ENCODE measurements at places on chromosomes 2 and 18.

DNA sequence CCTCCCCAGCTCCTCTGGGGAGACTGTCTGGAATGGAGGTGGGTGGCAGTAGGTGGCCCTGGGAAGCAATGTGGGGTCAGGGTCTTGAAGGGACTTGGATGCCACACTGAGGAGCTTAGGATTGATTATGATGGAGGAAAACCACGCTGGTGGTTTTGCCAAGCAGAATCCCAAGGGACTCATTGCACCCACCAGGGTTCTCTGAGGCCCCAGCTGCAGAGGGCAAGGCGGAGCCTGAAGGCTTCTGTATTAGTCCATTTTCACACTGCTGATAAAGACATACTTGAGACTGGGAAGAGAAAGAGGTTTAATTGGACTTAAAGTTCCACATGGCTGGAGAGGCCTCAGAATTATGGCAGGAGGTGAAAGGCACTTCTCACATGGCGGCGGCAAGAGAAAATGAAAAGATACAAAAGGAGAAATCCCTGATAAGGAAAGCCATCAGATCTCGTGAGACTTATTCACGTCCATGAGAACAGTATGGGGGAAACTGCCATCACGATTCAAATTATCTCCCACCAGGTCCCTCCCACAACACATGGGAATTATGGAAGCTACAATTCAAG lies 87.2 kb upstream of the YWHAQ start:
- no peaks in the 10 kb centered on the region for H3K36me3 ChIP-seq
- H3K4me1 ChIP-seq: peaks cover 18% of the 10 kb centered on the region
- no peak overlapping the region for H3K4me3 ChIP-seq

GRCh38 chr18:59718108-59718463 lies 20.9 kb upstream of the CCBE1 start:
- H3K36me3 ChIP-seq: no peaks in the 10 kb centered on the region
- no peaks in the 10 kb centered on the region for H3K27me3 ChIP-seq
- H3K27ac ChIP-seq: no peak overlapping the region
- no peak for DNase-seq
- no peaks in the 10 kb centered on the region for H3K4me1 ChIP-seq

DNA sequence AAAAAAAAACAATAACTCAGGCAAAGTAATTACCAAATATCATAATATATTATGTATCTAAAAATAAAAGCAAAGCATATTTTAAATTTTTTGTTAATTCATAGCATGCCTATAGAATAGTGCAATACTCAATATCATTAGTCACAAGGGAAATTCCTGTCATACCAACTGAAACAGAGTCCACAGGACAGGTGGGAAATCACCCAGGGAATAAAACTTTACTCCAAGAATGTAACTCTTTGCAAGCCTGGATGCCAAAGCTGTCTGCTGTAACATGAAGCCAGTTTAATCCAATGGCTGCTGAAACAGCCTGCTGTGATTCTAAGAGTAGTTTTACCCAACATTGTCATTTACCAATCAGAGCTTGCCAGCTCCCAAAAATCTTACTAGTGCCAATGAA lies 40.0 kb upstream of the SULT1C3 start:
- no peaks in the 10 kb centered on the region for H3K36me3 ChIP-seq
- H3K27ac ChIP-seq: no peak overlapping the region
- no peaks in the 10 kb centered on the region for H3K4me1 ChIP-seq
- H3K27me3 ChIP-seq: no peaks in the 10 kb centered on the region
- H3K4me3 ChIP-seq: no peak overlapping the region

- H3K36me3 ChIP-seq: no peaks in the 10 kb centered on the region
- no peak overlapping the region for H3K4me3 ChIP-seq
- H3K27me3 ChIP-seq: no peaks in the 10 kb centered on the region
- no peaks in the 10 kb centered on the region for H3K4me1 ChIP-seq
Measured at GRCh38 chr2:145723872-145724271, 1204.0 kb upstream of the ZEB2 start.

DNA sequence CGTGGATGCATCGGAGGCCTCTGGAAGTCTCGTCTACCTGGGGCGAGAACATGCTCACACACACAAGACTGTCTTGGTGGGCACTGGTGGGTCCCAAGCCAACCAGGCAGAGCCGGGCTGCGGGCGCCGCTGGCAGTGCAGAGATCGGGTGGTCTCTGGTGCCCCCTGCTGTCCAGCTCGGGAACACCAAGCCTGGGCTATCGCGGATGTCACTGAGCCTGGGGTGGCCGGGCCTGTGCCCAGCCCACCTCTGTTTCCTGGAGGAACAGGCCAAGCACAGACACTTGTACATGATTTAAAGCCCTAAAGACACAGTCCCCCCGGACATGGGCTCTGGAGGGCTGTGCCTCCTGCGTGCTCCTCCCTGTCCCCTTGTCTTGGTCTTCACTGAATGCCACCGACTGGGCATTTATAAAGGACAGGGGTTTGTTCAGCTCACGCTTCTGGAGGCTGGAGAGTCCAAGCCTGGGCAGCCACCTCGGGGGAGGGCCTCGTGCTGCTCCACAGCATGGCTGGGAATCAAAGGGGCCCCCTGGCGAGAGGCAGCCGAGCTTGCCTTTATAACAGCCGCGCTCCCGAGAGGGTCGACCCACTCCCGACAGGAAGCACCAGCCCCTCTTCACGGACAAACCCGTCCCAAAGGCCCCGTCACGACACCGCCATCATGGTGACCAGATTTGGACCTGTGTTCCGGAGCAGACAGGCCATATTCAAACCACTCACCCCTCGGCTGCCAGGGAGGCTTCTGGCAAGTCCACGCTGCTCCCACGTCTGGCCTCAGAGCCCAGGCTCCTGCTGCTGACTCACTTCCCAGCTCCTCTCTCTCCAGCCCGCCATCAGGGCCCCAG lies 3.6 kb upstream of the OTOS start:
- no peak overlapping the region for H3K27ac ChIP-seq
- DNase-seq: peak; percentile 70
- H3K36me3 ChIP-seq: no peaks in the 10 kb centered on the region

GRCh38 chr18:70221915-70222278 lies 16.4 kb upstream of the RTTN start:
- H3K27me3 ChIP-seq: no peaks in the 10 kb centered on the region
- no peaks in the 10 kb centered on the region for H3K36me3 ChIP-seq
- no peak overlapping the region for H3K27ac ChIP-seq
- H3K4me1 ChIP-seq: no peaks in the 10 kb centered on the region
- H3K4me3 ChIP-seq: no peak overlapping the region

- no peaks in the 10 kb centered on the region for H3K4me1 ChIP-seq
- peaks cover 94% of the 10 kb centered on the region for H3K36me3 ChIP-seq
- no peak for DNase-seq
Measured at GRCh38 chr2:216139884-216140283, 30.7 kb downstream of the XRCC5 start.

DNA sequence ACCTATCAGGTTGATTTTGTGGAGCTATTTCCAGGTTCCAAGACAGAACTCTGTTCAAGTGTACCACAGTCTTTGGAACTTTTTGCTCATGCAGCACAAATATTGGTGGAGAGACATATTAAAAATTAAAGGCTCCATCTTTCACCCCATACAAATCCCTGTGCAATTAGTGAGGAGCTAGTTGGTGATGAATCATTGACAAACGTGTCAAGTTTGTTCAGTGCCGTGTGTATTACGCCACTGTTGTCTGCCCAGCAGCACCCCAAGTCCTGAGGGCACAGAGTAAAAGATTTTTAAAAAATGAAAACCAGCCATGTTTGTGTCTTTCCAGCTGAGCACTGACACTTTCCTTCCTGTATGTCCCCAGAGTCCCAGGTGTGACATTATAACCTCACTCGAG lies 9.3 kb downstream of the ATOH8 start:
- no peaks in the 10 kb centered on the region for H3K4me1 ChIP-seq
- H3K4me3 ChIP-seq: no peak overlapping the region
- H3K27me3 ChIP-seq: no peaks in the 10 kb centered on the region
- DNase-seq: no peak
- peaks cover 57% of the 10 kb centered on the region for H3K36me3 ChIP-seq

GRCh38 chr18:63974991-63975390 lies 5.1 kb downstream of the SERPINB8 start:
- H3K4me3 ChIP-seq: no peak overlapping the region
- peaks cover 9% of the 10 kb centered on the region for H3K4me1 ChIP-seq

DNA sequence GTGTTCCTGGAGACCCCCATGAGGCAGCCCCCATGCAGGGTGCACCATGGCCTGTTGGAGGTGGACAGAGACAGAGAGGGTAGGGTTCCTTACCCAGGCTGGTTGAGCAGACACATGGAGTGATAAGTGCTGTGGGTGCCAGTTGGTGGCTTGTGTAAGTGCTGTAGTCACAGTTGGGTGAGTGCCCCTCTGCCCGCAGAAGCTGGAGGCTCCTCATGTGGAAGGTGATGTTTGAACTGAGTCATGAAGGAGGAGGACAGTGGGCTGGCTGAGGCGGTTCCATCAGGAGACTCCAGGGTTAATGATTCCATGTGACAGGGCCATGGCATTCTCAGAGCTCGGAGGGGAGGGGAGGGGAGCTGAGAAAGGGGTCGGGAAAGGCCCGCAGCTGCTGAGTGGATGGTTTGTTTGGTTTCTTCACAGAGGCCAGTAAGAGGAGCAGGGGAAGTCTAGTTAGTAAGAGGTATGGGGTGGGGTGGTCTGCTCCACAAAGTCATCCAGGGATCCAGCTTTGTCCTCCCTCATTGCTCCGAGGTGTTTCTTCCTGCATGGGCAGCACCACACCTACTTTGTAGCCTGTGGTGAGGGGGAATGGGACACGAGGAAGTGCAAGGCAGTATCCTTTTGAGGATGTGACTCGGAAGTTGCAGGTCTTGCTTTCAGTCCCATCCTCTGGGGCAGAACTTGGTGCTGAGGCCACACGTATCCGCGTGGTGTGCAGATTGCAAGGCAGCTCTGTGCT lies 13.6 kb downstream of the IMPA2 start:
- peak overlapping the region; percentile 18 for H3K27ac ChIP-seq
- no peak overlapping the region for H3K4me3 ChIP-seq
- H3K4me1 ChIP-seq: no peaks in the 10 kb centered on the region
- no peaks in the 10 kb centered on the region for H3K27me3 ChIP-seq

DNA sequence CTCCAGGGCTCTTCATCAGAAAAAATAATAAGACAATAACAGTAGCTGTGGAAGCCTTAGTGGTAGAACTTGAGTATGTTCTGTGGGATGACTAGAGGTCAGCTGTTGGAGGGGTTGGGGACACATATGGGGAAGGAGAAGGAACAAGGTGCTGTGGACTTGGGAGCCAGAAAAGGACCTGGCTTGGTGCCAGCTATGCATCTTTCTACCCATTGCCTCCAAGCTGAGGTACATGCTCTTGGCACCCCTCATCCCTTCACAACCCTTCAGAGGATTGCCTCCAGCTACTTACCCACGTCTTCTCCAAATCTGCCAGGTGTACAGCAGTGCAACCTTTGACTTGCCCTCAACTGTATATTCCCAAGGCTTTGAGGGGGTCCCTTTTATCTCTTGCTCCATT lies 15.3 kb upstream of the EPAS1 start:
- peaks cover 4% of the 10 kb centered on the region for H3K4me1 ChIP-seq
- no peak overlapping the region for H3K4me3 ChIP-seq
- H3K27me3 ChIP-seq: no peaks in the 10 kb centered on the region
- DNase-seq: peak; percentile 55
- no peak overlapping the region for H3K27ac ChIP-seq
- H3K36me3 ChIP-seq: no peaks in the 10 kb centered on the region

- H3K27ac ChIP-seq: no peak overlapping the region
- DNase-seq: no peak
- H3K4me1 ChIP-seq: no peaks in the 10 kb centered on the region
- H3K27me3 ChIP-seq: no peaks in the 10 kb centered on the region
- H3K36me3 ChIP-seq: no peaks in the 10 kb centered on the region
Measured at GRCh38 chr18:80178935-80179818, 68.1 kb downstream of the PARD6G start.

- no peak for DNase-seq
- H3K27me3 ChIP-seq: no peaks in the 10 kb centered on the region
- no peaks in the 10 kb centered on the region for H3K4me1 ChIP-seq
Measured at GRCh38 chr2:173752152-173752551, 213.0 kb downstream of the SP3 start.

DNA sequence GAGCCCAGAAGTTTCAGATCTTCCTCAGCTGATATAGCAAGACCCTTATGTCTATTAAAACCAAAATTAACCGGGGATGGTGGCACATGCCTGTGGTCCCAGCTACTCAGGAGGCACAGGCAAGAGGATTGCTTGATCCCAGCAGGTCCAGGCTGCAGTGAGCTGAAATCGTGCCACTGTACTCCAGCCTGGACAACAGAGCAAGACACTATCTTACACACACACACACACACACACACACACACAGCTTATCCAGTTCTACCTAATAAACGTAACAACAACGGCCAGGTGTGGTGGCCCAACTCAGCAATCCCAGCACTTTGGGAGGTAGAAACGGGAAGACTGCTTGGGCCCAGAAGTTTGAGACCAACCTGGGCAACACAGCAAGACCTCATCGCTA lies 7.5 kb downstream of the LPIN2 start:
- DNase-seq: no peak
- no peak overlapping the region for H3K4me3 ChIP-seq
- H3K36me3 ChIP-seq: no peaks in the 10 kb centered on the region

GRCh38 chr2:214019229-214019972 lies 391.5 kb upstream of the VWC2L start:
- H3K36me3 ChIP-seq: no peaks in the 10 kb centered on the region
- H3K4me1 ChIP-seq: no peaks in the 10 kb centered on the region
- H3K27ac ChIP-seq: no peak overlapping the region
- no peak overlapping the region for H3K4me3 ChIP-seq
- peak; percentile 72 for DNase-seq
- H3K27me3 ChIP-seq: no peaks in the 10 kb centered on the region

- H3K27me3 ChIP-seq: no peaks in the 10 kb centered on the region
- H3K4me1 ChIP-seq: peaks cover 18% of the 10 kb centered on the region
- H3K36me3 ChIP-seq: no peaks in the 10 kb centered on the region
- no peak overlapping the region for H3K4me3 ChIP-seq
- H3K27ac ChIP-seq: no peak overlapping the region
- DNase-seq: no peak
Measured at GRCh38 chr2:20543469-20544152, 96.7 kb downstream of the RHOB start.

DNA sequence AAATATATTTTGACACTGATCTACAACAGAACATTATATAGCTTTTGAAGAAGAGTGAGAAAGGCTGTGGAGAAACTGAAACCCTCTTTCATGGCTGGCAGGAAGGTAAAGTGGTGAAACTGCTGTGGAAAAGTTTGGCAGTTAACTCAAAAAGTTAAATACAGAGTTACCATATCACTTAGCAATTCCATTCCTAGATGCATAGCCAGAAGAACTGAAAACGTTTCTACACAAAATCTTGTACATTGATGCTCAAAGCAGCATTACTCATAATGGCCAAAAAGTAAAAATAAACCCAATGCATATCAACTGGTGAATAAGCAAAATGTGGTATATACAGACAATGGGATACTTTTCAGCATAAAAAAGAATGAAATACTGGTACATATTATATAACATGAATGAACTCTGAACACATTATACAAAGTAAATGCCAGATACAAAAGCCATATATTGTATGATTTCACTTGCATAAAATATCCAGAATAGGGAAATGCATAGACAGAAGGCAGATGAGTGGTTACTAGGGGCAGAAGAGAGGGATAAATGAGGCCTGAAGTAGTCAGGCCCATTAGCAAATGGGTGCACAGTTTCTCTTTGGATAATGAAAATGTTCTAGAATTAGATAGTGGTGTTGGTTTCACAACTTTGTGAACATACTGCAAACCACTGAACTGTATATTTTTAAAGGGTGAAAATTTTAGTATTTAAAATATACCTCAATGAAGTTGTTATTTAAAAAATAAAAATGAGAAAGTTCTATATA lies 114.3 kb downstream of the DYM start:
- H3K36me3 ChIP-seq: no peaks in the 10 kb centered on the region
- no peak overlapping the region for H3K4me3 ChIP-seq
- no peaks in the 10 kb centered on the region for H3K27me3 ChIP-seq
- DNase-seq: no peak

GRCh38 chr2:23484275-23484674 lies 99.3 kb downstream of the KLHL29 start:
- no peak overlapping the region for H3K4me3 ChIP-seq
- H3K36me3 ChIP-seq: no peaks in the 10 kb centered on the region
- no peaks in the 10 kb centered on the region for H3K27me3 ChIP-seq
- no peaks in the 10 kb centered on the region for H3K4me1 ChIP-seq

Measured in right atrium auricular region (tissue), 2 donors.